ENCODE measurements at places on chromosomes 6 and 20.
A peak's percentile ranks its signal among the peaks of the same experiment; 100 is the strongest.

- no peak for DNase-seq
Observed at GRCh38 chr20:21450572-21450971, 53.2 kb upstream of the NKX2-4 start.

DNA sequence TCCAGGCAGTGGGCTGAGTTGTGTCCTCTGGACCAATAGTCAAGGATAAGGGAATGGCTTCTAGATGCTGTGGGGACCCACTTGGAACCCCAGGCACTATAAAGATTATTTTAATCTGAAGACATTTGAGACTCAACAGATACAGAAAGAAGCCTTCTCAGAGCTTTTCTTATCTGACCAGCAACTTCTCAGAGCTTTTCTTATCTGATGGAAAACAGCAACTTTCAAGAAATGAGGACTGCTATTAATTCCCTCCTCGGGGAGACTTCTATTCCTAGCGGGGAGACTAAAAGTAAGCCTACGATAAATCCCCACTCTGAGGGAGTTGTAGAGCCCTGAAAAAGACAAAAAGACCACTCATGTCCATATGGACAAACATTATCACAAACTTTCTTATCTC, 160.5 kb downstream of the RNASET2 start:
- no peak for DNase-seq

GRCh38 chr6:146891615-146892265, 293.0 kb downstream of the ADGB start:
- DNase-seq: no peak

- DNase-seq: no peak
Observed at GRCh38 chr6:156776470-156776839, 723 bp upstream of the ARID1B start.

DNA sequence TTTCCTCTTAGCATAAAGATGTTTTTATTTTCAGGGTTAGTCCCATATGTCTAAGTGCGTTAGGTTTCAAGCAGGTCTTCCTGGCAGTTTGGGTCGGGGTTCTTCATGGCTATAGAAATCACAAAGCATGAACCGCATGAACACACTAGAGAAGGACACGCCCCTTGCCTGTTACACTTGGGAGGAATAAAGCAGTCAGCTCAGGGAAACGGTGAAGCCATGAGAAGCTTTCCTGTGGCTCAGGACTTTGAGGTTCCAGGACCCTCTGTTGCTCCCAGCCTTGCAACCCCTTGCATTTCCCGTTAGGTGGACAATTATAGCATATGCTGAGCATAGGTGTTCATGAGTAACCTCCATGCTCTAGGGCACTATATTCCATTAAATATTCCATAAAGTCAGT, 96.7 kb downstream of the SYCP2 start:
- DNase-seq: no peak

DNA sequence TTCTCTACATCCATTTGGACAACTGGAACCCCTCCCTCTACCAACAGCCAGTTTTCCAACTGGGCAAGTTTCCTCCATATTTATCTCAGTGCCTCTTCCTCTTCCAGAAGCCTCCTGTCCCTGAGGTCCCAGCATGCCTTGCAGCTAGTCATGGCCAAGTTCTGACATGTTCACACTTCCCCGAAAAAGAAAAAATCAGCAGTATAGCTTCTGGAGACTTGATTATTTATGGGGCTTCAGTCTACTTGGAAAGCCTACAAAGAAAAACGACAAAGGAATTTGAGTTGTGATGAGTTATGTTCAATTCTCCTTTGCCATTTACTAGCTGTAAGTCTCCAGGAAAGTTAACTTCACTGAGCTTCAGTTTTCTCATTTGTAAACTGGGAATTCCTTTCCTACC, 406.5 kb downstream of the MAFB start:
- no peak for DNase-seq

DNA sequence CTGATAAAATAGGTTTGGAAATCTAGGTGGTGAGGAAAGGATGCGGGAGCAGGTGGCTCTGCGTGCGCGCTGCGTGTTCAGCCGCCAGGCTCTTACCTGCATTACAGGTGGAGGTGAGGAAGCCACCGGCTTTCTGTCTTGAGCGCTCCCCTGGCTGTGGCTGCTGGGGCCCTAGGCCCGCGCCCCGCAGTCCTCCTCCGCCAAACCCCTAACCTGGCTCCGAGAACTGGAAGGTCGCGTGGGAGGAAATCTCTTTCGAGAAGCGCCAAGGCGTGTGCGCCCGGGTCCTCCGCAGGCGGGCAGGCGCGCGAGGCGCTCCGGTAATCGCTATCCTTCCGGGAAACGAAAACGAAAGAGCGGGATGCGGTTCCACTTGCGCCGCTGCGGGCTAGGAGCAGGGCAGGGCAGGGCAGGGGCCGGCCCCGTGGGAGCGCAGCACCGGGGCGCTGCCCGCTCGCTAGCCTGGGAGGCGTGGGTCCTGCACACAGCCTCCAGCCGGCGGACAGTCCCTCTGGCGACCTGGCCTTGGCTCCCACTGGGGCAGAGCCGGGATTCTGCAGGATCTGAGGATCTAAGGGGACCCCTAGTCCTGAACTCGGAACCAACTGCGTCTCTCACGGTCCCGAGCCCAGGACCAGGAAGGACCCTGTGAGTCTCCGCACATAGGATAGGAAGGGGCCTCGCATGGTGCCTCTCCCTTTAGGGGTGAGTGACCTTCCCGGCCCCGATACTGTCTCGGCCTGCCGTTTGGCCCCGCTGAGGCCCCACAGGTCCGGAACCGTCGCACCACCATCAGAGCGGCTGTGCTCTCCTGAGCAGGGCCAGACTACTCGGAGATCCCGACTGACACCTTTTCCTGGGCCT, at the start of gene ETV7:
TSS of gene ETV7 (minus strand) at position 230 of the 864 bp plus-strand sequence. CDS start at position 102, 128 bp downstream.
- peak; percentile 12 for DNase-seq

DNA sequence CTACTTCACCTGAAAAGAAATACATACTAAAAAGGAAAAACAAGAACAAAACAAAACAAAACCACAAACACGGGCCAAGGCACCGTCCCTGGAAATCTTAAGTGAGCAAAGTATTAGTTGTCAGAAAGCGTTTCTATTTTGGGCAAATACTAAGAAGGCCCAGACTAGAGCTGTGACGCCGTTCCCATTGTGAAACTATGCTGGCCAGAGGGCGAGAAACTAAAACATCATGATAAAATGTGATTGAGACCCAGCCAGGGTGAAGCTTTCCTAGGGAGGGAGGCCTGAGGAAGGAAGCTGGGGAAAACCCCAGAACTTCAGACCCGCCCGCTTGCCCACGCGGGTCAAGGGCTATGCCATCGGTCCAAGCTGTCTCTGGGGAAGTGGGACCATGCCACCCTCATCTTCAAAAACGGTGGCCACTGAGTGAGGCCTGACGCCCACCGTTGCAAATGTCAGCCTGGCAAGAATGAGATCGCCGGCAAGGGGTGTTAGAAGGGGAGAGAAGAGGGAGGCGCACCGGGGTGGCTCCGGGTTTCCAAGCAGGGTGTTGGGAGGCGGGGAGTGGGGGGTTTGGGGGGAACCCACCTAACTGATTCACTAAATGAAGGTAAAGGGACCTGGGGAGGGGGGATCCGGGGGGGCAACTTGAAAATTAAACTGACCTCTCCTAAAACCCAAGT, 1950.9 kb upstream of the DEFB115 start:
- no peak for DNase-seq

DNA sequence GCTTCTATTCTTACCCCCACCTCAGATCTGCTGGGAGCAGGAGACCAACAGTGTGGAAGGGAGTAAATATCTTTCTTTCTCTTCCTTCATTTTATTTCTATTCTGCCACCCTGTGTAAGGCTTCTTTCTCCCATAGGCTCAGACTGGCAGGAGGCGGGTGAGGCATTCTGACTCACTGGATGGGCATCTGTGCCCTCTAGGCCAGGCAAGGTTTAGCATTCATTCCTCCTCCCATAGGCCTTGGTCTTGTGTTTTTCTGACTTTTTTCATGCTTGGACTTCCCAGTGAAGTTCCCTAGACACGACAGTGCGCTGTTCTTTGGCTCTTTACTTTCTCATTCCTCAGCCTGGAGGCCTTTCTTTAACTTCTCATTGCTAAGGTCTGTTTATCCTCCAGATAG, 235.2 kb downstream of the SYNE1 start:
- no peak for DNase-seq

GRCh38 chr6:5081955-5082354, 3.2 kb upstream of the PPP1R3G start:
- no peak for DNase-seq

GRCh38 chr6:82987951-82988350, 77.7 kb downstream of the UBE3D start:
- no peak for DNase-seq

DNA sequence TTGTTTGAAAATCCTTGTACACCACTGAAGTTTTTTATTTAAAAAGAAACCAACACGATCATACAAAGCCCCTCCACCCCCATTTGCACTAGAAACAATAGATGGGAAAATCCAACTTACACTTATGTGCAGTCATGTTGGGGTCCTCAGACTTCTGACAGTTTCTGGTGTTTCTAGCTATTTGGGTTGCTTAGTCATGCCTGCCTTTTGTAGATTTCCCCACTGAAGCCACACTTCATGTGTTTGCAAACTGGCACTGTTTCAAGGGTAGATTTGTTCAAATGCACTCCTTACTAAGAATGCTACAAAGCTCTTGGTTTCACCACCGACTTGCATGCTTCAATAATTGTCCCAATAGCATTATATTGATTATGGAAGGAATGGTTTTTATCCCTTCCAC, 1.5 kb downstream of the SH3BGRL2 start:
- no peak for DNase-seq

DNA sequence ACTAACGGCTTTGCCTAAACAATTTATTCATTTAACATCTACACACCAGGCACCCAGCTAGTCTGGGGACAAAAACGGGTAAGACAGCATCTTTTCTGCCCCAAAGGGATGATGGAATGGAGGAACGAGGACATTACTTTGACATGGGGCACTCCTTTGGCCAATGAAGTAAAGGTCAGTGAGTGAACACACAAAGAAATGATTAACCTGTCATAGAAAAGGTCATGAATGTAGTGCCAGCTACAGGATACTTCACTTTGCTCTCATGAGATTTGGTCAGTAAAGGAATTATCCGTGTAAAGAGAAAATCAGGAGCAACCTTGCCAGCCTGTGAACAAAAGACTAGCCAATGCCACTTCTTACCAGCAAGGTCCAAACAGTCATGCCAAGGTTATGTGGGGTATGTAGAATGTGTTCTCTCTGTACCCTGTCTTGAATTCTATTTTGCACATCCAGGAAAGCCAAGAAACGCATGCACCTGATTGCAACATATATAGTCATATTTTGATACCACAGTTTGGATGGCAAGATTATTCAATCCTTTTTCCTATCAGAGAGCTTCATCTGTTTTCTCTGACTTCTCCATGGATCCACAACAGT, 145.3 kb downstream of the GMPR start:
- no peak for DNase-seq

GRCh38 chr6:31581434-31582229, 592 bp downstream of the LTB start:
- DNase-seq: no peak

GRCh38 chr6:128107682-128108081, 206.8 kb upstream of the THEMIS start:
- no peak for DNase-seq

DNA sequence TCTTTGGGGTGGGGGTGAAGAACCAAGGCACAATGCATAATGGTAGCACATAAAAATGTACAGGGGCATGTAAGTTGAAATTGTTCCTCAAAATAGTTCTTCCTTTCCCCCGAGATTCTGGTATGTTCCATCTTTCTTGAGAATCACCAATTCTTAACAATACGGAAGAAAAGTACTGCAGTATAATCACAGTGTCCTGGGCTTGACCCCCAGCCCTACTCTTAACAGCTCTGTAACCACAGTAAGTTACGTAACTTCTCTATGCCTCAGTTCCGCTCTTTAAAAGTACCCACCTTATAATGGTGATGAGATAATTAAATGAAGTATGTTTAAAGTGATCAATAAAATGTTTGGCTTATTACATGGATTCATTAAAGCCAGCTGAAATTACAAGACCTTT, 104.5 kb downstream of the SMLR1 start:
- DNase-seq: no peak

DNA sequence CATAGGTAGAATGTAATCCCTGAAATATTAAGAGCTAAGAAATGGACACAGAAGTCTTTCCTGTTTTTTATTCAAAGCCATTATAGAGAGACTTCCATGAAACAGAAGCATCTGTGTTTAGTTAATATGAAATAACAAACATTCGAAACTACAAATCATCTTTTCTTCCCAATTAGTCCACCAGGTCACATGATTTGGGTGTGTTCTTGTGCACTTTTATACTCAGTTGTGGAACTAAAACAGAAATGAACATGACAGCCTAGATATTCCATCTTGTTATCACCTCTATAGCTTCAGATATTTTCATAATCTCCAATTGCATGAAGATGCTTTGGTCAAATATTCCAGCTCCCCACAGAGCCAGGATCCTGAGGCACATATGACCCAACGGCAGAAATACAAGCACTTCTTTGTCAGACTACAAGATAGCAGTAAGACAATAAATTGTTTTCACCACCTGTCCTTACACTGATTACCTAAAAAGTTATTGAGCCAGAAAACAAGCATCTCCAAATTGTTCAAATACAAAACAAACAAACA, 116.8 kb upstream of the BEND6 start:
- no peak for DNase-seq

DNA sequence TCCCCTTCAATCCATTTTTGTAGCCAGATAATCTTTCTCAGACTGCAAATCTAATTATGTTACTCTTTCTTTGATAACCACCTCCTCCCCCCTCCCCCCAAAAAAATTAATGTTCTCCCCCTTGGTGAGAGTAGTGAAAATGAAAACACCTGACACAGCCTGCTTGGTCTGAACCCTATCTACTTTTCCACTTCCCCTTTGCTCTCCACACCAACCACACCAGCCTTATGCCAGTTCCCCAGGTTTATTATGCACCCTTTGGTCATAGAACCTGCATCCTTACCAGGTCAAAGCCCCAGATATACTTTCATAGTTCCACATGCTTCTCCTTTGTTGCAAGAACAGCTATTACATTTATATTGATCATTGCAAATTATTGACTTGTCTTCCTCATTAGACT, 19.4 kb downstream of the PFDN4 start:
- no peak for DNase-seq

DNA sequence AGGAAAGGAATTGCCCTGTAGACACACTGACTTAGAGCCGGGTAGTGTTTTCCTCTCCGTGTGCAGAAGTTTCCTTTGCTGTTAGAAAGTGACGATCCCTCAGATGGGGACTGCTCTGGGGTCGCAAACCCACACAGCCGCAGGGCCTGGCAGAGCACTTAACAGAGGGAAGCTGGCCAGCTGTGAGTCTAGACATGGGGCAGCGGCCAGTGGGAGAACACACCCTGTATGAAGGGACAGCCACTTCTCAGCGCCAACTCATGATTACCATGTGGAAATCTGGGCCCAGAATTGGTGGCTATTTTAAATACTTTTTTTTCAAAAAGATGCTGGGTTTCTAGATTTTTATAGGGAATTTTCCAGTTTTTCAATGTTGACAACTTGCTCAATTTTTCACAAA, 39.4 kb downstream of the SLC9A8 start:
- DNase-seq: no peak

- DNase-seq: no peak
Observed at GRCh38 chr20:44719841-44720240, 4.7 kb downstream of the CCN5 start.

Measured in stimulated activated CD4-positive, alpha-beta T cell treated with anti-CD3 and anti-CD28 coated beads, TNF-alpha, amount 100 ng/mL, for 48 hours (primary cell).